ENCODE measurements at places on chromosomes 6 and 20.

GRCh38 chr6:159540883-159541282, 152.2 kb downstream of the SOD2 start:
- DNase-seq: no peak

DNA sequence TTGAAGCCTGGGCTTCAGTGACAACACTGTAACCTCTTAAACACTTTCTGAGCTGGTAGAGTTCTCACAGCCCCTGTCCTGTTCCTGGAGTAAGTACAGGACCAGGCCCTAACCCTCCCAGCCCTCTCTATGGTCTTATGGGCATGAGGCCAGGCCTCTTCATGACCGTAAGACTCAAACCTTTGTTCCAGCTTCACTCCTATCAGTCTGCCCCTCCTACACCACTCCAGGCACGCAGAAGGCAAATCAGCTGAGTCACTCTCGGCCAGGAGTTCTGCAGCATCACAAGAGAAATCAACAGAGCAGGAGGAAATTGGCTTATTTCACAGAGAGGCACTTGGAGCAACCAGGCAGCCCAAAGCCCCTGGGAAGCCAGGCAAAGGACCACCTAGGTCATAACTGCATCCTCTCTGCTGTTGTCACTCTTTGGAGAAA, 25.3 kb upstream of the CHD6 start:
- no peak for DNase-seq

DNA sequence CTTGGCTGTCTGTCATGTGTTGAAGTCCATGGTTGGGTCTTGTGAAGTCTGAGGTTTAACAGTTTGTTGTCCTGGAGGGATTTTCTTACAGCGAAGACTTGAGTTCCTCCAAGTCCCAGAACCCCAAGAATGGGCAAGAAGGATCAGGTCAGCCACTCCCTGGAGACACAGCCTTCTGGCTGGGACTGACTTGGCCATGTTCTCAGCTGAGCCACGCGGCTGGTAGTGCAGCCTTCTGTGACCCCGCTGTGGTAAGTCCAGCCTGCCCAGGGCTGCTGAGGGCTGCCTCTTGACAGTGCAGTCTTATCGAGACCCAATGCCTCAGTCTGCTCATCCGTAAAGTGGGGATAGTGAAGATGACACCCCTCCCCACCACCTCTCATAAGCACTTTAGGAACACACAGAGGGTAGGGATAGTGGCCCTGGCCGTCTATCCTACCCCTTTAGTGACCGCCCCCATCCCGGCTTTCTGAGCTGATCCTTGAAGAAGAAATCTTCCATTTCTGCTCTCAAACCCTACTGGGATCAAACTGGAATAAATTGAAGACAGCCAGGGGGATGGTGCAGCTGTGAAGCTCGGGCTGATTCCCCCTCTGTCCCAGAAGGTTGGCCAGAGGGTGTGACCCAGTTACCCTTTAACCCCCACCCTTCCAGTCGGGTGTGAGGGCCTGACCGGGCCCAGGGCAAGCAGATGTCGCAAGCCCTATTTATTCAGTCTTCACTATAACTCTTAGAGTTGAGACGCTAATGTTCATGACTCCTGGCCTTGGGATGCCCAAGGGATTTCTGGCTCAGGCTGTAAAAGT, 43.5 kb downstream of the SIRPA start:
- DNase-seq: no peak

DNA sequence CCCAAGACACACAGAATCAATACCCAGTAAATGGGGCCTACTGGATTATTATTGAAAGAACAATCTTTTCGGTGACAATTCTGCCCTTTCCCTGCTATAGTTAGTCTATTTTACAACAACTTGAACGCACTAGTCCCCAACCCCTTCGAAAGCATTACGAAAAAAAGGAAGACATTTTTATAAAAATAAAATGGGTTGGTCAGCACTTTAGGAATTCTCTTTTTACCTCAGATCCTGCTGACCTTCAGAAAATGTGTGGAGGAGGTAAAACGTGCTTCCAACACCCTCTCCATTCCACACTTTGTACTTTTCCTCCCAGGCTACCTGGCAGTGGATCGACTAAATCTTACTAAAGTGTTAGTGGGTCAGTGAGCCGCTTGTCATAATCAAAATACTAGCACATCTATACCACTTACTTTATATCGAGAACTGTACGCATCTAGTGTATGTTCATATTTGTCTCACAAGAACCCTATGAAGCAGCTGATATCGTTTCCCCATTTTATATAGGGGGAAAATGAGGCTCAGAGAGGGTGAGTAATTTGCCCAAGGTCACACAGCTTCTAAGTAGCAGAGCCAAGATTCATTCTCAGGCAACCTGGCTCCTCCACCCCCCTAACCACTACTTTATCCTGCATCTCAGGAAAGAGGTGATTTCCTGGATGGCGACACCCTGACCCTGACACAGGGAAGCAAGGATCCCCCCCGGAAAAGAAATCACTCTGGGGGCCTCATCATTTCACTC, 10.6 kb downstream of the NFATC2 start:
- DNase-seq: no peak

- no peak for DNase-seq
Observed at GRCh38 chr6:37524025-37524969, 24.6 kb upstream of the CCDC167 start.

DNA sequence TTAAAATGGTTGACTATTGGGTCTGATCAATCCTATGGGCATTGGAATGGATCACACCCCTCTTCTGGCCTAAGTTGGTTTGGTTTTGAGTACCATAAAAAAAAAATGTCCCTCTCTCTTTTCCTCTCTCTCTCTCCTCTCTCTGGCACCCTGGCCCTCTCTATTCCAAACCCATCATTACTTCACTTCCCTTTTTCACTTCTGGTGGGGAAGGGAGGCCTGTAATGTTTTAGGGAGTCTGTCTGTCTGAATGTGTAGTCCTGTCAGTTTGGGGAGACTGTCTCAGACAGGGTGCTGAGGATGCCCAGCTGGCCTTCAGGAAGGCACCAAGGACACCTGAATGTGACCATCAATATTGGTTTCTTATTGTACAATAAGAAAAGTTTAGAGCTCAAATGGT, 165.8 kb downstream of the CD24 start:
- DNase-seq: no peak

GRCh38 chr20:8194721-8195120, 62.7 kb downstream of the PLCB1 start:
- no peak for DNase-seq

DNA sequence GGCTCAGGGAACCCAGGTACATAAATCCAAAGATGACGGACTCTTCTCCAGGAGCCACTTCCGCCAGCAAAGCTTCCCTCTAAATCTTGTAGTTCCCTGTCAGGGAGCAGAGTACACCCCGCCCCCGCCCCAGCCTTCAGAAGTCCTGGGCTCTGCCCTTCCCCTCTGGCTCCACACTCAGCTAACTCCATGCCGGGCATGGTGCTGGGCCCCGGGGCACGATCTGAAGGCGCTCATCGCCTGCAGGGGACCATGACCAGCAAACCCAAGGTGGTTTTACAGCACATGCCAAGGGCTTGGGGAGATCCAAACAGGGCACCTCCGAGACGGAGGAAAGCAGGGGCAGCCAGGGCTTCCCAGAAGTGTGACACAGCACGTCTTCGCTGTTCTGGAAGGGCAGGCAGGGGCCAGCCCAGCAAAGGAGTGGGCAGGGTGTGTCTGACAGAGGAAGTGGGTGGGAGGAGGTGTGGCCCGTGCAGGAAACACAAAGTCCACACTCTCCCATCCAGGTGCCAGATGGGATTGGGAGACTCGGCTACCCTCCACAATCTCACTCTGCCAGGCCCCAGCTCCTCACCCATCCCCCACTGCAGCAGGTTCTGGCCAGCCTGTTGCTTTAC, 41.6 kb upstream of the SLC22A2 start:
- no peak for DNase-seq

GRCh38 chr20:61633004-61633403, 380.9 kb downstream of the CDH4 start:
- DNase-seq: no peak

All from stimulated activated CD8-positive, alpha-beta memory T cell treated with anti-CD3 and anti-CD28 coated beads, Interleukin-7, amount 100 ng/mL, for 48 hours (primary cell).